Activated T-cell treated with anti-CD3 and anti-CD28 coated beads, Interleukin-2, amount 50 U/mL, for 24 hours (primary cell): ENCODE measurements at places on chromosomes 1 and 21.

- DNase-seq, result no peak
These were observed 2.4 kb upstream of the PTAFR start for GRCh38 chr1:28178690-28179485.

GRCh38 chr1:46667782-46668760 lies at the start of gene ATPAF1:
ATPAF1 (minus strand) TSS chr1:46668364; CDS start chr1:46668322, 42 bp downstream.
- DNase-seq, result peak; percentile 79

- no peak for DNase-seq
These were observed 193.6 kb upstream of the ADGRL2 start for GRCh38 chr1:81607086-81607485.

- DNase-seq, result no peak
These were observed 73.6 kb downstream of the GNG12 start for GRCh38 chr1:67759692-67760029.

GRCh38 chr1:63973005-63973419 lies 199.2 kb downstream of the ROR1 start:
- DNase-seq, result no peak

DNA sequence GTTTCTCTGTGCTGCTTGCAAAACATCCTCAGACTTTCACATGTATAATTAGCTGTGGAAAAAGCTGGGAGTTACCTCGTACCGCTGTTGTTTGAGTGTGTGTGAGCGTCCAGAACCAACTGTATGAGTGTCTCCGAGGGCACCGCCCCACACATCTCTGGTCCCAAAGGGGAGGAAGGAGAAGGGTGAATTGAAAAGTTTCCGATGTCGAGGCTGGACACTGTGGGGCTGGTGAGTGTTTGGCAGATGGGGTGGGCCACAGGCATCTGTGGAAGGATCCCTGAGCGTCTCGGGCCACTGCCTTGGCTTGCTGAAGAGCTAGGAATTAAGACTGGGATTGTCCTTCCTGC lies 1.2 kb downstream of the ATP2B4 start:
- DNase-seq, result peak; percentile 52

- DNase-seq, result peak; percentile 38
These were observed 4.7 kb downstream of the TNN start for GRCh38 chr1:175072099-175072951.

- no peak for DNase-seq
These were observed 48.3 kb upstream of the MTR start for GRCh38 chr1:236746785-236747184.

DNA sequence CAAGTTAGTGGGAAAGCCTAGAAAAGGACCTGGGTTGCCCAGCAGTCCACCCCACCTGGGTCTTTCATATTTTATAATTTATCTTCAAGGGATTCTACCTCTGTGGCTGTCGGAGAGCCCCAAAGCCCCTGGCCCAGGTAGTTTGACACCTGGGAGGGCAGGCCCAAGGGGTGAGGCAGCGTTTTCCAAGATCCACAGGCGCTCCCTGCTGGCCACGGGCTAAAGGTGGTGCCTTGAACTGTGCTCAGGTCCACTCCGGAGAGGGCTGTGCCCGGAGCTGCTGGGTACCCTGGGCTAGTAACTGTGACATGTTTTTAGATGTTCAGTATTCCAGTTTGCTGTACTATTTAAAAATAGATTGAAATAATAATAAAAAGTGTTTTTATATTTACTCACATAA lies 37.2 kb upstream of the CRNN start:
- no peak for DNase-seq

DNA sequence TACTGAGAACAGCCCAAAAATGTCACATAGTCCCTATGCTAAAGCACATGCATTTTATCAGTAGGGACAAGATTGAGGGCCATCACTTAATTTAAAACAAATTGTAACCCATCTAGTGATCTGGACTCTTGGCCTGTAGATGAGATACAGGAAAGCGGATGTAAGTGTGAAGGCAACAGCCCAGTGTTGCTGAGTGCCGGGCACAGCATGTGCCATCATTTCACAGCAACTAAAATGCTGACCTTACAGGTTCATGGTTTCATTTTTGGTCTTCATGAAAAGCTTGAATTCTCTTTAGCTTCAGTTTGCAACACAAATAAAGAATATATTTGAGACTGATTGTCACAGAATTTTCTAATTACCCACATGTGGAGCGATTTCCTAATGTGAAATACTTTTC lies 5.8 kb downstream of the COG2 start:
- DNase-seq, result no peak
